ENCODE measurements at places on chromosomes 12 and 14.

GRCh38 chr12:78818487-78818886, 46.1 kb upstream of the SYT1 start:
- no peak for DNase-seq

DNA sequence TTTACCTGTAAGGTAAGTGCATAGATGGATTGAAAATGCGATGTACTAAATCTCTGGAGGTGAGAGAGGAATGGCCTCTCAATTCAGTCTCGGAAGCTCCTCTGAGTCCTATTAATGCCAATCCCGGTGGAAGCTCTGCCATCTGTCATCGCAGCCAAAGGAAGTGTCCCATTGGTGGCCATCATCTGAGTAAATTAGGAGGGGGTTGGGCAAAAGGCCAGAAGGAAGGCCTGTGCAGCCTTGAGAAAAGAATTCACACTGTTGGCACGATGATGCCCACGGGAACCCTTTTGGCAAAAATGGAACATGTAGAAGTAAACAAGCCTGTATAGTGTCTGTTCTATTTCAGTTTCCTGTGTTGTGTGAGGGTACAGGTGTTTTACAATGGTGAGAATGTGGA, 494.8 kb downstream of the NELL2 start:
- peak; percentile 71 for DNase-seq

GRCh38 chr12:106583242-106584103, 669 bp downstream of the RFX4 start:
- DNase-seq, result no peak

- no peak for DNase-seq
These were observed 515.9 kb upstream of the TBX3 start for GRCh38 chr12:115199831-115200230.

DNA sequence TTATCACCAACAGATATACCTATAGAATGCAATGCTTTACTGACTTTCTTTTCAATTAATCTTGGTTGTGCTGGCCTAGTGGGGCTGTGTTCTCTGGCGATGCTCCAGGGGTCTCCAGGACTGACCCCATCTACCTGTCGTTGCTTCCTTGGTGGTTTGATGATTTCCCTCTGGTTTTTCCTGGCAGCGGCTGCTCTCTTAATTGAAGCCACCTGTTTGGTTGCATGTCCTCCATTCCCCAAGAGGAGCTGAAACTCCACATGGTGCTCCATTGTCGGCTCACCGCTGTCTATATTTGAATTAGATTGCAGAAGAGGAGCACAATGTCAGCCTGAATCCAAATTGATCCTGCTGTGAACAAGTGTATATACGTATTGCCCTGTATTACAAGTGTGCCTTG, 7.1 kb upstream of the IFNG-AS1 start:
- peak; percentile 25 for DNase-seq

DNA sequence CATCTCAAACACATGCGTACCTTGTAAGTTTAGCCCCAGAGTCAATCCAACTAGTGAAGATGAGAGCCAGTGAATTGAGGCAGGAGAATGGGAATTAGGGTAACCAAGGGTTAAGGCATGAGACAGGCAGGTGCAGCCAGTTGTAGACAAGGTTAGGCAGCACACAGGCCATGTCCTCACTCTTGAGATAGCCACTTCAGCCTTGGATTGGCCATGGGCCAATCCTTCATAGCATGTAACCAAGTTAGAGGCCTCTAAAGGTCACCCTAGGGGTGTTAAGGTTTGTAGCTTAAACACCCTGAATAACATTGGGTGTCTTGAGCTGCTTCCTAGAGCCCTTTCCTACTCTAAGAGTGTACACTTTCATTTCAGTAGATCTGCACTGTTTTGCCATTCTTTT, 208.2 kb upstream of the RBM19 start:
- no peak for DNase-seq

DNA sequence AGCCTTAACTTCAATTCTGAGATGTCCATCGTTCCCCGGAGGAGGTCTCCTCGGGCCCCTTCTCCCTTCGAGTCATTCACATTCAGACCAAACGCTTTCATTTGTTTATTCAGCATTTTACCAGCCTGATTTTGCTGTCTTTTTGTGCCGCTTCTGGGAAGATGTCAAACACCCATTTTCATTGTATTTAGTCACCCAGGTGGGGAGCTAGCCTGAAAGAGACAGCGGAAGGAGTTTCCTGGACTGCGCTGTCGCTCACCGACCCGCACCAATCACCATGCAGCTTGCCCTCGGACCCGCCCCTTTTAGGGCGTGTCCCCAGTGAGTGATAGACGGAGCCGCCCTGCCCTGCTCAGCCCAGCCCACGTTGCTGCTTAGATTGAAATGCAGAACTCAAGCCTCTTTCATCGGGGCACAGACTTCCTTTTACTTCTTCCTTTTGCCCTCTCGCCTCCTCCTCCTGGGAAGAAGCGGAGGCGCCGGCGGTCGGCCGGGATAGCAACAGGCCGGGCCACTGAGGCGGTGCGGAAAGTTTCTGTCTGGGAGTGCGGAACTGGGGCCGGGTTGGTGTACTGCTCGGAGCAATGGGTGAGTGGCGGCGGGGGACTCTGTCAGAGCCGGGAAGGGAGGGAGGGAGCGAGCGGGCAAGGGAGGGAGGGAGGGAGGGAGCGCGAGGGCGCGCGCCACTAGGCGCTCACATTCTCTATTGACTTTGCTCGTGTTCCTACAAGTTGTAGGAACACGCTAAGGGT, at the start of gene PAX9:
PAX9 (plus strand) TSS at position 355 of the 752 bp plus-strand sequence; CDS start at position 585, 230 bp downstream.
- peak; percentile 86 for DNase-seq

- peak; percentile 75 for DNase-seq
These were observed 49.0 kb downstream of the KCTD10 start for GRCh38 chr12:109428037-109428629.

GRCh38 chr14:56887216-56887615, 76.9 kb upstream of the OTX2 start:
- no peak for DNase-seq

DNA sequence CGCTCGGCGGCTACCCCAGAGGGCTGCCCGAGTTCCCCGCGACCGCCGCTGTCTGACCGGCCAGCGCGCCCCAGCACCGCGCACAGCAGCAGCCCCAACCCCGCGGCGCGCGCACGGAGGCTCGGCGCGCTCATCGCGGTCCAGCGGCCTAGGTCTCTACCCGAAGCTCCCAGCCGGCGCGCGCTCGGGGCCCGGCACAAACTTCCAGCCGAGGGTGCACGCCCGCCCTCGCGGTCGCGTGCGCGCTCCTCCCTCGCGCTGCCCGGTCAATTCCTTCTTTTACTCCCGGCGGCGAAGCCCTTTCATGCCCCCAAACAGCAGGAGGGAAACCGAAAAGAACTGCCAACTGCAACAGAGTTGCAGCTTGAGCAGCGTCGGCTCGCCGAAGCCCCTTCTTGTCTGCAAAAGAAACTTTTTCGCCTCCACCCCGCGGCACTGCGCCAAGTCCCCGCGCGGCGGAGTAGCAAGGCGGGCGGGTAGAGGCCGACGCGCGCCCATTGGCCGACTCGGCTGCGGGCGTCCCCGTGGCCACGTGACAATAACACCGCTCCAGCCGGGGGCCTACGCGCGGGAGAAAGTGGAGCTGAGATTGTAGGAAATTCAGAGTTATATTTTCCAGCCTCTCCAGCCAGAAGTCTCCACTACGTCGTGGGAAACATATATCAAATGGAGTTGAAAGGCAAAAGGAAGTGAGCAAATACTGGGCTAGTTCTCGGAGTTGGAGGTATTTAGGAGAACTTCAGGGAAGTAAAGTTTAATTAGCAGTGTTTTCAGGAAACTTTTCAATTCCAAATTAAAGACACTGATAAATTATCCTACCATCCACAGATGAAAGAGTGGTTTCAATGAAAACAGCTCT, at the start of gene LRIG3:
LRIG3 (minus strand) TSS at position 403 of the 859 bp plus-strand sequence; CDS start at position 134, 269 bp downstream.
- peak; percentile 56 for DNase-seq

DNA sequence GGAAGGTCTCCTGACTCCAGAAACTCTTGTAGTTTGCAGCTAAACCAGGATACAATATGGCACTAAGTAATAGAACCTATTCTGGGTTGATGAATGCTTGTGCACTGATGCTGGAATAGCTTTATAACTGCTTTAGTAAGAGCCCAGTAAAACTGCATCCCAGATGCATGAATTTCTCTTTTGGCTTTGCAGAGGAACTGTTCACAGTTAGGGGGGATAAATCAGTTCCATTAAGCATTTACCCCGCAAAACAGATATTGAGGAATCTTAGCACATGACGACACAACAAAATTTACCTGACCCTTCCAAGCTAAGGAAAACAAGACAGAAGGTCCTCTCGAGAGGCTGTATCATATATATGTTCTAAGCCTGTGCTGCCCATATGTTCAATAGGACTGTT, 457.4 kb downstream of the FOXG1 start:
- DNase-seq, result peak; percentile 91

Measured in NCI-H1694 treated with DMSO at 0.1 percent for 48 hours (cell line).